Astrocyte of the hippocampus (primary cell): ENCODE measurements at places on chromosomes 7 and 10.

DNA sequence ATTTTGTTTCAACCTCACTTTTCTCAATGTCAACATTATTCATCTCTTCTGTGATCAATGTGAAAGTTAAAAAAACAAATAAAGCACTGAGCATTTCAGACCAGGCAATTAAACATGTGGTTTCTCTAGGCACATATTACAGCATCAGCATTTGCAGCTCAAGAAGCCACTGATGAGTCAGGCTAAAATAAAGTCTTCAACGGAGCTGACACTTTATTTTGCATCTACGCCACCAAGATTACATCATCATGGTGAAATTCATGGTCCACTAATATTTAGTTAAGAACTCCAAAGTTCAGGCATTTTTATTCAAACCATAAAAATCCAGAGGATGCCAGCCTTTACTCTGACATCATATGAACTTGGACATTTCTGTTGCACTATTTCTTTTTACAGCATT lies 33.0 kb downstream of the MAGI2 start:
- DNase-seq = peak; percentile 87

DNA sequence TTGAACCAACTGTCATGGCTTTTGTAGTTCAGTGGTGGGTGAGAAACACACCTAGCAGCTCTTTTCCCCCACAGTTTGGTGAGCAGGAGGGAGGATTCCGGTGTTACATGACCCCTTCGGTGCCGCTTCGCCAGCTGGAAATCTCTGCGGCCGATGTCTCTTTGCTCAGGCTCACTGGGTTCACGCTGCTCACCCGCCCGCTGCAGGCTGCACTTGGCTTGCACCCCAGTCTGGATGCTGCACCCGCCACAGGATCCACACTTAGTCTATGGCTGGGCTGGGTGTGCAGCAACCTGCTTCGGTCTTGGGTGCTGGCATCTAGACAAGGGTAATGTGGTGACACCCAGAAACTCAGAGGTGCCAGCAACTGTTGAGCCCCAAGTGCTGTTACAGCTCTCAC lies 191.8 kb downstream of the PON1 start:
- no peak for DNase-seq

GRCh38 chr10:59700709-59701108 lies 8.9 kb downstream of the SLC16A9 start:
- no peak for DNase-seq

- no peak for DNase-seq
Observed at GRCh38 chr7:122525355-122525754, 173.6 kb downstream of the RNF133 start.

- DNase-seq = no peak
Observed at GRCh38 chr10:132946806-132947546, 4.6 kb upstream of the CFAP46 start.

DNA sequence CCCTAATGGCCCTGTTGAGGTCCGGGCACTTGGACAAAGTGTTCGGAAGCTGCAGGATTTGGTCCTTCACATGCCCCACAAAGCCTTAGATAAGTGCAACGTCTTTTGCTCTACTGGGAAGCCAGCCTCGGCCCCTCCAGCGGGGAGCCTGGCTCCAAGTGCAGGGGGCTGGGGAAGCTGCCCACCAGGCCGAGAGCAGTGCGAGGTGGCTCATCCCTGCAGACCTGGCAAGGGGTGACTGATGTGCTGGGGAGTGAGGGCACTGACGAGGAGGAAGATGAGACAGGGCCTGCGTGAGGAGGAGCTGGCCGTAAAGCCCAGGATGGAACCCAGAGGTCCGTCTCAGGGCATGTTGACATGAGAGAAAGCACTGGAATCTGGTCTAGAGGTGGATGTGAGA lies 135.8 kb upstream of the NPS start:
- no peak for DNase-seq

- DNase-seq = no peak
Observed at GRCh38 chr7:69674701-69675182, 76.5 kb downstream of the AUTS2 start.

GRCh38 chr10:64067859-64068258 lies 546.7 kb downstream of the REEP3 start:
- DNase-seq = no peak

GRCh38 chr10:1297566-1298301 lies 241.5 kb downstream of the WDR37 start:
- no peak for DNase-seq
